T-helper 2 cell treated with Interferon-gamma antibody and Interleukin-4, amounts not matched to agents 5 μg/mL and 100 μg/mL, for 36 hours (primary cell): ENCODE measurements at places on chromosomes 4 and X.

- H3K4me3 ChIP-seq: no peak overlapping the region
- H3K27ac ChIP-seq: no peak overlapping the region
- no peaks in the 10 kb centered on the region for H3K4me1 ChIP-seq
- H3K36me3 ChIP-seq: no peaks in the 10 kb centered on the region
- H3K27me3 ChIP-seq: no peaks in the 10 kb centered on the region
Observed at GRCh38 chrX:10794203-10794630, 173.8 kb upstream of the MID1 start.

DNA sequence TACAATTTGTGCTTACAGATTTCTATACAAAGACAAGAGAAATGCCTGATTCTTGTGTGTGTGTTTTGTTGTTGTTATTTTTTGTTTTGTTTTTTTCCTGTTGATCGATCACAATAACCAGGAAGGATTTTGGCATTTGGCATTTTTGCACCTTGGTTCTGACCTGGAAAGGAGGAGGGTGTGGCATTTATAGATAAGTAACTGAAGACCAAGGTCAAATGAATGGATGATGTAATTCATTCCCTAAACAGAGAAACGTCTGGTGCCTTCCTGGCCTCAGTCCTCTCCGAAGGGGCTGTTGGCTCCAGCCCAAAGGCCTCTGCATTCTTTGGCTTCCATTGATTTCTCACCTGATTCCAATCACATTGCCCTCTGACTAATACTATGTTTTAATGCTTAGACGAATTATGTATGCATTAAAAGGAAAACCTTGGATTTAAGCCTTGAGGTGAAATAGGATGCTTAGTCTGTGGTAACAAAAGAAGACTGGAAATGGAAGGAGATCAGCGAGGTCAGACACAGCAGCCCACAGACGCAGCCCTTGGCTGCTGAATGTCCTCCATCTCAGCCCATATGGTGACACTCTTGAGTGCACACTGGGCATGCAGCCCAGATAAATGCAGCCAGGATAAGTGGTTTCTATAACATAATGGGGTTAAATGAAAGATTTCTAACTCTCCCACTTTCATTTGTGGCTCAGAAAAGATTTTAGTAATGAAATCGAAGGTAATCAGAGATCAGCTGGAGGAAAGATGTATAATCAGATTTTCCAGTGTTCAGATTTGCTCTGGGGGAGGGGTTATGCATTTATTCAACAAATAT lies 60.5 kb upstream of the TRIM2 start:
- no peak overlapping the region for H3K27ac ChIP-seq
- no peaks in the 10 kb centered on the region for H3K36me3 ChIP-seq
- peaks cover 25% of the 10 kb centered on the region for H3K27me3 ChIP-seq

DNA sequence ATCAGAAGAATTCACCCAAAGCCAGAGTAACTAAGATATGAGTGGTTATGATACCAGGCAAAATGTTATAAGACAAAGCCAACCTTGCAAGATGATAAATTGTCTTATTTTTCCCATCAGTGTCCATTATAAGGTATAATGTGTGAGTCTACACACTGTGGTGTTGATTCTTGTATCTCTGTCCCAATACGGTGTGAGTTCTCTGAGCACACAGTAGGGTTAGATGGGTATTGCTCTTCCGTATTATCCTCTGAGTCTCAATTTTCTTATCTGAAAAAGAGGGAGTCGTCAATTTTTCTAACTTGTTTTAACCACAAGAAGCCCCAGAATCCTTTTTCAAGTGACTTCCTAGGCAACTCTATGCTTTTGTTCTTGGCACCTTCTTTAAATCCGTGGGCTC lies 69.9 kb downstream of the HMGB2 start:
- peak overlapping the region; percentile 3 for H3K27ac ChIP-seq
- H3K27me3 ChIP-seq: no peaks in the 10 kb centered on the region
- DNase-seq: no peak
- H3K4me3 ChIP-seq: peak overlapping the region; percentile 49
- peaks cover 16% of the 10 kb centered on the region for H3K4me1 ChIP-seq

GRCh38 chr4:175048906-175049305 lies 130.7 kb downstream of the ADAM29 start:
- no peaks in the 10 kb centered on the region for H3K4me1 ChIP-seq
- no peak overlapping the region for H3K27ac ChIP-seq
- DNase-seq: no peak
- no peak overlapping the region for H3K4me3 ChIP-seq
- H3K27me3 ChIP-seq: no peaks in the 10 kb centered on the region

- H3K36me3 ChIP-seq: no peaks in the 10 kb centered on the region
- H3K4me1 ChIP-seq: no peaks in the 10 kb centered on the region
- H3K4me3 ChIP-seq: no peak overlapping the region
- DNase-seq: no peak
Observed at GRCh38 chrX:32530802-32531403, 680.4 kb downstream of the DMD start.

DNA sequence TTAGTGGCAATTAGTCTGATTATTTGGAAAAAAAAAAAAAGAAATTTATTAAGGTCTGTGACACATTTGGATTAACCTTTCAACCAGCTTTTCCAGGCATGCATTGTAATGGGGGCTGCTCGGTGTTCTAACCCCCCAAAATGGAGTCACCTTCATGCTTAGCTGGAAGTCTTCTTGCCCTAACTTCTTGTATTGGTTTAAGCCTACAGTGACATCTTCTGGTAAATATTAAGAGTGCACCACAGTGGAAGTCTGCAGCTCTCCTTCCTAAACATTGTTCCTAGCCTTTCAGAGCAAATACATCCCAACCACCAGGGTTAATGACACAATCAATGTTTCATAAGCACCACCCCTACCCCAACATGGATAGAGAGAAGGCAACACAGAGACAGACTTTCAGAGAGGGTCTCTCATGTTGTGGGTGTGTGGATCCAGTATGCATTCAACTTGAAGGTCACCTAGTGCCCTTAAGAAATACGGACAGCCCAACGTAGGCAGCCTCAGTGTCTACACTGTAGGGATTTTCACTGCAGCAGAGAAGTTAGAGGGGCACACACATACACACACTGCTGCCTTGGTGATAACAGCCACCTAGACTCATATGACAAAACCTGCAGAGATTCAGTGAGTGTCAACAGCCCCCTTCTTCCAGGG lies 142.9 kb upstream of the MBNL3 start:
- H3K27ac ChIP-seq: no peak overlapping the region
- no peaks in the 10 kb centered on the region for H3K4me1 ChIP-seq
- no peaks in the 10 kb centered on the region for H3K27me3 ChIP-seq
- H3K36me3 ChIP-seq: no peaks in the 10 kb centered on the region
- no peak for DNase-seq
